Fibroblast of skin of right biceps (primary cell): ENCODE measurements at places on chromosomes 12 and 14.

DNA sequence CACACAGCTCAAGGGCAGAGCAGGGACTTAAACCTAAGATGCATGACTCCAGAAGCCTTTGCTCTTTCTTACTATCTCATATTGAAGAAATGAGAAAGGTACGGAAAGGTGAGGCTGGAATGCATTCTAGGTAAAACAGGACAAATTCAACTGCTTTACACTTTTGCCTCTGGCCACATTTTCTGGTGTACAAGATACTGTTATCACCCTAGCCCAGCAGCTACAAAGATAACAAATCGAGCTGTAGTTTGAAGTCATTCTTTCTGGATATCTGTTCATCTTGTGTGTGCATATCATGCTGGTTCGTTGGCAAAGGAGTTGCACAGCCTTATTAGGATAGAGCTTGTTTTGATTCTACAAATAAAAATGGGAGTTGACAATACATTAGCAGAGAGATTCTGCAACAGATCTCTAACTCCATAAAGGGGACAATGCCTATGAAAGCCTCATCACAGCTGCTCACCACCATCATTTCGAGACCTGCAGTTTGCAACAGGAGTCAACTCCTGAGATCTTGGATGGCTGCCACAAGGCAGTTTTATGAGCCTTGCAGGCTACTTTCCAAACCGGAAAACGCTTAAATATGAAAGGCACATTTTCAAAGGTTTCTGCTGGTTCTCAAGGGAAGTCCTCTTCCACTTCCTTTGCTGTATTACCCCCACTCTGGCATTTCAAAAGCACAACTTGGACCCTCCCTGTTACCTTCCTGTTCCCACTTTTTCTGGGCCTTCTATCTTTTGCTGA is 64.9 kb downstream of the STXBP6 start:
- peak; percentile 42 for DNase-seq

DNA sequence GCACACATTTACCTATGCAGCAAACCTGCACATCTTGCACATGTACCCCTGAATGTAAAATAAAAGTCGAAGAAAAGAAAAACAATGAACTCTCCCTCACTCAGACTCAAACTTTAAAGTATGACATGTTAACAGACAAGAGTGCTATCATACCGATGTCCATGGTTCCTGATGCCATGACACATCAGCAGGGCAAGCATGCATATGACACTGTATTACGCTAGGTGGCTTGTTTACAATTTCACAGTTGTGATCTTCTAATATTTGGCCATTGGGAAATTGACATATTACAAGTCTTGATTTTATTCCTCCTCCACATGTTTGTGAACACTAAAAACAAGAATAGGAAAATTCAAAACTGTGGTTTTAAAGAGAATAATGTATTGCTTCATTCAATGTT is 126.6 kb downstream of the ADAMTS20 start:
- no peak for DNase-seq

DNA sequence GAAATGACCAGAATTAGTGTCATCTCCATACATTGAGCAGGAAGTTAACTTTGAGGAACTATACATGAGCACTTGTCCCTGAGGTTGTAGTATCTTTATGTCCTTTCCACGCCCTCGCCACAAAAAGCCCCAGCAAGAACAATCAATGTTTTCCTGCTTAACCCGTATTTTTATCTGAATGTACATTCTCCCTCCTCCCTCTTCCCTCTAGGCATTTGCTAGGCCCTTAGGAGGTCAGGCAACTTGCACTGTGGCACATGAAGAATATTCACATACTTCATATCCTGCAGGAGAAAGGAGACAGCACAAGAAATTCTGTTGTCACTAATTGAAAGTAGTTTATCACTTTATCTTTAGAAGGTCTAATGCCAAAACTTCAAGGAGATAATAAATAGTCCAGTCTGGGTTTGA is 18.1 kb upstream of the DUSP6 start:
- no peak for DNase-seq

GRCh38 chr12:46763230-46763629 is 62.6 kb downstream of the SLC38A4 start:
- no peak for DNase-seq

- DNase-seq, result peak; percentile 7
Measured at GRCh38 chr12:48084066-48084465, 21.8 kb downstream of the SENP1 start.

DNA sequence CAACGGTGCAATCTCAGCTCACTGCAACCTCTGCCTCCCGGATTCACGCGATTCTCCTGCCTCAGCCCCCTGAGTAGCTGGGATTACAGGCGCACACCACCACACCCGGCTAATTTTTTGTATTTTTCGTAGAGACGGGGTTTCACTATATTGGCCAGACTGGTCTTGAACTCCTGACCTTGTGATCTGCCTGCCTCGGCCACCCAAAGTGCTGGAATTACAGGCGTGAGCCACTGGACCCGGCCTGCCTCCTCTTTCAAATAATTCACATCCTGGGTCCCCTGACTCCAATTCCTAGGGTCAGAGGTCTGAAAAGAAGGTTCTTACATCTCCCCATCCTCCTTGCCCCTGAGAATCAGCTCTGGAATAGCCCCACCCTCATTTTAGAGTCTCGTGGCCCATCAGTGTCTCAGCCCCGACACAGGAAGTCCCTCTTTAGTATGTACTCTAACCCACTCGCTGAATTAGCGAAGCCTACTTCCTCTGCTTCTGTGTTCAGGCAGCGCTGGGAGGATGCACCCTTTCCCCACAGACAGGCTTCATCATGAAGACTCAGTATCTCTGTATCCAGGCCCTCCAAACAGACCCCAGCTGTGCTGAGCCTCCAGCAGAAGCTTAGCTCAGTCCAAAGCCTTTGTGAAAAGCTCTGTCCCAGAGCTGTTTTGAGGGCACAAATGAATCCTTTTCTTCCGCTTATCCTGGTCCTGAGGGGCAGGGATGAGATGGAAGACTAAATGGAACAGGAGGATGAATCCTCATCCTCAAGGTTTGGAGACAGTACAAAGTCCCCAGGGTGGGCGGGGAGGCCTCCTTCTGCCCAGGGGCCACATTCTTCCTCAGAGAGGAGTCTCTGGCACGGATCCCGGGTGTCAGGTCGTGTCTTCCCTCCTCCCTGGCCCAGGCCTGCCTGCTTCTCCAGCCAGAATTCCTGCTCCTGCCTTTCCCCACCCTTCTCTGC is 3.5 kb downstream of the LPAR5 start:
- peak; percentile 43 for DNase-seq

- DNase-seq, result no peak
Measured at GRCh38 chr12:29152223-29152868, 3.3 kb downstream of the FAR2 start.

DNA sequence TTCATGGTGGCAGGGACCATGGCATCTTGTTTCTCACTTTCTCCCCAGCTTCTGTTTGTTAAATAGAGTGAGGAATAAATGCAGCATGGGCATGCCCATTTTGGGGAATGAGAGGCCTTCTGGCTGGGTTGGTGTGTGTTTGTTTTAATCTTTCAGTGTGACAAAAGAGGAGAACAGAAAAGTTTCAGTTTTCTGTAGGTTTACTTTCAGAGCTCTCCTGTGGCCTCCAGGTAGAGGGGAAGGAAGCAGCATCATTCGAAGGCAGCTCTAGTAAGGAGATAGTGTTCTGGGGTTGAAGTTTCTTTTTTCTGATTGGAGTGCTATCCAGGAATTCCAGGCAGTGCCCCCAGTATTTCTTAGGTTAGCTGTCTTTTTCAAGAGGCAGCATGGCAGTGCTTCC is 15.3 kb downstream of the MSRB3 start:
- DNase-seq, result no peak

DNA sequence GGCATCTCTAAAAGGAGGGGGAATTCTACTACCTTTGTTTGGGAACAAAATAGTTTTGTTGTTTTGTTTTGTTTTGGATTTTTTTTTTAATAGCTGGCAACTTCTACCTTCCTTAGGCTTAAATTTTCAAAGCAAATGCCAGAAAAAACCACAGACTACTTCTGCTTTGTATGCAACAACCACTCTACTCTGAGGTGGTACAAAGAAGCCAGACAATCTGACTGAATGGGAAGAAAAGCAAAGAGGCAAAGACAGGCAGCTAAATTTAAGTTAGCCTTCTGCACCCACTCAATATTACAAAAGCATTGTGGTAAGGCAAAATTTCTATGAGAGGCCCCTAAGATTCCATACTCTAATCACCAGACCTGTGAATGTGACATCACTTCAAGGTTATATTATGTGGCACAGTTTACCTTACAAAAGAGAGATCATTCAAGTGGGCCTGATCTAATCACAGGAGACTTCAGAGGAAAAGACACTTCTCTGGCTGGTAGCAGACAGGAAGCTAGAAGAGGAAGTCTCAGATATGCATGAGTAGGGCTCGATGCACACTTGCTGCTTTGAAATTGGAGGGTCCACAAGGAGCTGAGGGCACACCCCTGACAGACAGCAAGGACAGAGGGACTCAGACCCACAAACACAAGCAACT is 566.6 kb downstream of the RPS29 start:
- DNase-seq, result no peak

DNA sequence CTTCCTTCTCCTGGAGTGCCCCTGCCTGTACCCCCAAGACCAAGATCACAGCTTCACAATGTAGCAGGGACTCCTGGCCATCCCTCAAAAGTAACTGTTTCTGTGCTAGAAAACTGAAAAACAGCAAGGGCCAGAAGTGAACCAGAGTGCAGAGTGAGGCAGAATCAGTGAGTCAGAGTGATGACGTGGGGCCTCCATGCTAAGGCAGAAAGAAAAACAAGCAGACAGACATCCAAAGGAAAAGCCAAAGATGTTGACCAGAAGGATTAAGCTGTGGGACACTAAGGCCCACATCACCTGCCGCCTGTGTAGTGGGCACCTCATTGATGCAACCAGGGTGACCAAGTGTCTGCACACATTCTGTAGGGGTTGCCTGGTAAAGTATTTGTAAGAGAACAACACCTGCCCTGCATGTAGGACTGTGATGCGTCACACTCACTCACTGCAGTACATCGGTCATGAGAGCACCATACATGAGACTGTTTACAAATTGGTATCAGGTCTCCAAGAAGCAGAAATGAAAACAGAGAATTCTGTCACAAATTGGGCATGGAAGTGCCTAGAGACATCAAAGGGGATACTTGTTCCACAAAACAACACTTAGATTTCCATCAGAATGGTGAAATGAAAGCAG is 51.2 kb downstream of the ARMH4 start:
- peak; percentile 49 for DNase-seq

GRCh38 chr14:96894966-96895365 is 97.8 kb downstream of the VRK1 start:
- peak; percentile 30 for DNase-seq

DNA sequence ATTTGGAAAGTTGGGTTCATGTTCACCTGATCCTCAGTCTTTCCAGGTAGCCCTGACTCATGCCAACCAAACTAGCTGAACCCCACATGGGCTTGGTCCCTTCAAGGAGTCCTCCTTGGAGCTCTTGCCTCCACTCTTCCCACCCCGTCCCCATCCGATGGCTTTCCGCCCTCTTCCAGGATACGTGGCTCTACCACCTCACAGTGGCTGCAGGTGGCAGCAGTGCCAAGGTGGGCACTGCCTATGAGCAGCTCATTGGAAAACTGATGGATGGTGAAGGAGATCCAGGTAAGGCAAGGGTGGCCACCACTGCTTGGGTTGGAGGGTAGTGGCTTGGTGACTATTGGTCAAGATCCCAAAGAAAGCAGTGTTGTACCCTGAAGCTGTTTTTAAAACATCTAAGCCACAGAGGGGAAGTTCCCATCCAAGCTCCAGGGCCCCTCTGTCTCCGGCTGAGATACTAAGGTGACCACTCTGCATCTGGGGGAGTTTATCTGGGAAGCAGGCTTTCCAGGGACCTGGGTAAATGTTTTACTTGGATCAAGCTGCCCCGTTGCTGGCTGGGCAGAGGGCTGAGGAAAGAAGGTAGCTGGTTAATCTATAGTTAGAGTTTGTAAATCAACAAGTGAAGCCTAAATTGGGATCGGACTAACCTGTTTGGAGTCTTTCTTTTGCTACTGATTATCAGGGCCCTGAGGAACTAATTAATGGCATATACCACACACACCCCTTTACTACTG is 23.7 kb downstream of the PIGH start:
- DNase-seq, result no peak

DNA sequence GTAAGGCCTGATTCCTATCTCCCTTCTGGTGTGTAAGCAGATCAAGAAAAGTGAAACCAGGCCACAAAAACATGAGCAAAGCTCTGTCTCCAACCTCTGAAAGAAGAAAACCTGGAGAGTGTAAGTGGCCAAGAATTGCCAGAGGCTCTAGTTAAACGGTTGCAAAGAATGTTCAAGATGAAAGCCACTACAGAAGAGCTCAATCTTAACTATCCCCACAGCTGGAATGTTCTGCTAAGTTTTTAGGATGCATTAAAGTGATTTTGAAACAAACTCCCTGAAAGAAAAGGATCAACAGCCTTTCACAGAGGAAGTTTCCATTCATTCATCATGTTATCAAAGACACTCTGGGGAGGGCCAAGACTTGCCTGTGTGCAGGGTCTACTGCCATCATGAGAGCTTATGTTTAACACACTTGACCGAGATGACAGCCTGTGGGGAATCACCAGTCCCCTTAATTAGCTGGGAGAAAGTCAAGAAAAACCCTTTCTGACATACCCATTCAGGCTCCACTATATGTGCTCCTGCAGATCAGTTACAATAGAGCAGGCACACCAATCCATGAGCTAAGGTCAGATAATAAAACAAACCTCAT is 128.0 kb upstream of the OVCH1 start:
- DNase-seq, result no peak

DNA sequence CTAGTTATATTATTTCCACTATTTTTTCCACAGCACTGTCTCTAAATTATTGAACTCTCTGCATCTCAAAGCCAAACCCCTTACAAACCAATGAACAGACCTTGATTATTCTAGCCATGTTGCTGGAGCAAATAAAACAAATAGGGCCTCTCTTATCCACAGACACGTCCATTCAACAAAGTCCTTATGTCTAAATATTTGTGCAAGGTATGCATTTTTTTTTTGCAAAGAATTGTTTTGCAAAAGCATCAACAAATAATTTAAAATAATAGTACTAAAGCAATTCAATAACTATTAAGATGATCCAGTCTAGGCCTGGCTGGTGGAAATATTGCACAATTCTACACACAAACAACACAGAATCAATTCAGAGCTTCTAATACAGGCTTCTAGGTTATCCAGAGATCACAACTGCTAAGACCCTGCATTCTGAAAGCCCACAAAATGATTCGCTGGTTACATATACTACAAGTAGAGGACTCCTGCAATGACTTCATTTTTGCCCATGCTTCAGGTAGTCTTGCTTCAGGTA is 221.0 kb downstream of the SLC25A21 start:
- DNase-seq, result no peak
